ENCODE measurements at places on chromosomes 6 and 20.
A peak's percentile ranks its signal among the peaks of the same experiment; 100 is the strongest.

GRCh38 chr6:112539355-112539754 lies 192.2 kb downstream of the RFPL4B start:
- no peak for DNase-seq

DNA sequence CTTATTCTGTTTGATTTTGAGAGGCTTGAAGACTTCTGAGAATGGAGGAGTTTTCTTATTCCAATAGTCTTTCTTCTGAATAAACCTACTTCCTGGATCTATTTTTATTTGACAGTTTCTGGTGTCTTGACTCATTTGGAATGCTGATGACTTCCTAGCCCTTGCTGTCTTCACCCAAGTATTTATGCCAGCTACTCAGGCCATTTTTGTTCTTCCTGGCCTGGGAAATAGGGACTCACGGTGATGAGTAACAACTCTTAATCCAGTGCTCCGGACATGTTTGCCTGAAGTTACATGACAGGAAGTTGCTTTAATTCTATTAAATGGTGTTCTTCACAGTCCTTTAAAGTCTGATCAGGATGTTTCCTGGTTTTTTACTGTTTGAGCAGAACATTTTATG lies 272.1 kb upstream of the EYS start:
- DNase-seq, result no peak

- no peak for DNase-seq
Measured at GRCh38 chr6:119834418-119834817, 484.9 kb upstream of the MAN1A1 start.

GRCh38 chr6:100182313-100182712 lies 188.3 kb upstream of the MCHR2 start:
- no peak for DNase-seq

DNA sequence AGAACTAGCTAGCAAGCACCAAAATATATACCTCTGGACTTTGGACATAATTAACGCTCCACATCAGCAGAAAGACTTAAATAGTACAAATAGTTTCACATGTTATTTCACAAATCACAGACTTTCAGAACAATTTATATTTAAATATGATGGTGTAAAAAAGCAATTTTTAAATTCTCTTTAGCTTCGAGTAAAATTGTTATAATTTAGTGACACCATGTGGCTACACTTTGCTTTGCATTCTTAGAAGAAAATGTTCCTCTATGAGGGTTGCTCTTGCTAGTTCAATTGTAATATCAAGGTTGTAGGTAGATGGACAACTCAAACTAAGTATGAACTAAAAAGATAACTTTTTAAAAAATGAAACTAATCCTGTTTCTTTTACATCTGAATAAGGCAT lies 69.0 kb downstream of the BTBD9 start:
- peak; percentile 43 for DNase-seq

- DNase-seq, result no peak
Measured at GRCh38 chr6:32943864-32944649, 3.2 kb upstream of the HLA-DMB start.

DNA sequence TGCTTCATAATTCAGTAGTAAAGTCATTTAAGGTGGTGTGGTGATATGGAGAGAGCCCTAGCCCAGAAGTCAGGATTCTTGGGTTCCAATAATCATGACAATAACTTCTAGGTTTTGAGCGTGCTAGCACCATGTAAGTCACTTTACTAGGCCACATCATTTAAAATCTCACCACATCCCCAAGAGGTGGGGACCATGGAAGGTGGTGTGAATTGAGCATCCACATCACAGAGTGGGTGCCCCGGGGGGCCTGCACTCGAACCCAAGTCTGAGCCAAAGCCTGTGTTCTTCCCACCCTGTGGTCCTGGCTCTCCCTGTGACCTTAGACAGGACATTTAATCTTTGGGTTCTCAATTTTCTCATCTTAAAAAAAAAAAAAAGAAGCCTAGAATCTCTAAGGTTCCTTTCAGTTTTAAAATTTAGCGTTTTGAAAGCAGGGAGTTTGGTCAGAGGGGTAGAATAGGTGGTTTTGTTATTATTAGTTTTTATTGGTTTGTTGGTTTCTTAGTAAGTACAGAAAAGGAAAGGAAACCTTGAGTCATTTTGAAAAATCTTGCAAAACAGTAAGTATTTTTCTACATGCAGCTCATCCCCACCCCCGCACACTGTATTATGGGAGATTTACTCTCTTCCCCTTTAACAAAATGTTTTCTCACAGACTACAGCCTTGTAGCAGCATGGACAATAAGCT lies 26.4 kb downstream of the ARMC2 start:
- no peak for DNase-seq

DNA sequence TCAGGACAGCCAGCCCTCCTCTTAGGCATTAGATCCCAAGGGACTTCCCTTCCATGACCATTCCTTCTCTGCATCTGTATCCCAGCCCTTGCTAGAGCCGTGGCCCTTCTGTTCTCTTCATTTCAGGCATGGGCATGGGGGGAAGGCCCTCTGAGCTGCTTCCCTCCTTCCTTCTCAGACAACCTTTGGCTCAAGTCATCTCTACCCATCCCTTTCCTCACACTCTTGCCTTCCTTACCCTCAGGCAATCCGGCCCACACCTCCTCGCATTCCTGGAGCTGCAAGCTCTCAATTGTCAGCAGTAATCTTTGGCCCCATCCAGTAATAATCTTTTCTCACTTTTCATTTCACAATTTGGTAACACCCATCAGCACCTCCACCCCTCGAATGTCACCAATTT lies 426.9 kb upstream of the JARID2 start:
- DNase-seq, result no peak

DNA sequence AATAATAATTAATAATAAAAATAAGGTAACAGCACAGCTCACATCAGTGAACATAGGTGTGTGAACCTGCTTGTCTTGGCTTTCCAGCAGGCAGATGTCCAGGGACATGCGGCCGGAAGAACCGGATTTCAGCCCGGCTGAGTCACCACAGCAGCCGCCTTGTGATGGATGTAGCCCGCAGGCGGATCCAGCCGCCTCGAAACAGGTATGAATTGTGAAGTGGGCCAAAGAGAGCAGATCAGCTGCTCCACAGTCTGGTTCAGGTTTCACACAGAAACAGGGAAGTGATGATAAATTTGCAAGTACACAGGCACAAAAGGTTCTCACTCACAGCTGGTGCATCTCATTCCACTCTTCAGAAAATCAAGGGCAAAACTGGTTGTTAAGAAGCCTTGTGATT lies 55.1 kb downstream of the ID4 start:
- peak; percentile 81 for DNase-seq

GRCh38 chr20:29452186-29452585 lies 1805.3 kb upstream of the DEFB115 start:
- DNase-seq, result no peak

GRCh38 chr6:166911248-166911677 lies 45.1 kb downstream of the RNASET2 start:
- no peak for DNase-seq

DNA sequence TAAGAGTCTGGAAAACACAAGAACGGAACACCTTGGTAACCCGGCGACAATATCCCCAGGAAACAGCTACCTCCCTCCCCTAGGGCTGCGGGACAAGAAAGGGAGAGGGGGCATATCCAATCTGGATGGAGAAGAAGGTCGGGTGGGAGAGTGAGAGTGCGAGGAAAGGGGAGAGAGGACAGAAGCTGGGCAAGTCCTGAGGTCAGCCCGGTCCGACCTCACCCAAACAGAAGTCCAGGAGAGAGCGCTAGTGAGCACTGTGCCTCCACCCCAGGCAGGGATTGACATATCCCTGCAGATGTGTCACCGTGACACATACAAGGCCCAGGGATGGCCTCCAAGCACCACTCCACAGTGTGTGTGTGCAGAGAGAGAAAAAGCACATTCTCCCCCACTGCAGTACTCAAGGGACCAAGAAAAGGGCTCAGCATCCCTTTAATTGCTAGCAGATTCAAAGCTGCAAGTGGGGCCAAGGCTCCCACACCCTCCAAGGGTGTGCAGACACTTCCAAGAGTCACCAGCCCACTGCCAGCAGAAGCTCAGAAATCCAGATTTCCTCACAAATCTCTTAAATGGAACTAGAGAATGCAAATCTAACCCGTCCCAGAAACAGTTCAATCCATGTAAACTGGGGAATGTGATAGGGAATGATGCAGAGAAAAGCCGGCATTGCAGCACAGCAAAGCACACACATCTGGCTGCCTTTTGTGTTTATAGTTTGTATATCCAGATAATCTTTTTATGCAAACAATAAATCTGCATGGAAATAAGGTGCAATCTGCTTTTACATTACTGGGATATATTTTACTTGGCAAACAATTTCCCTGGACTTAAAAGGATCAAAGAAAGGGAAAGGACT lies 3.1 kb downstream of the PXDC1 start:
- DNase-seq, result peak; percentile 30

- no peak for DNase-seq
Measured at GRCh38 chr20:57178582-57179111, 87.8 kb downstream of the BMP7 start.

DNA sequence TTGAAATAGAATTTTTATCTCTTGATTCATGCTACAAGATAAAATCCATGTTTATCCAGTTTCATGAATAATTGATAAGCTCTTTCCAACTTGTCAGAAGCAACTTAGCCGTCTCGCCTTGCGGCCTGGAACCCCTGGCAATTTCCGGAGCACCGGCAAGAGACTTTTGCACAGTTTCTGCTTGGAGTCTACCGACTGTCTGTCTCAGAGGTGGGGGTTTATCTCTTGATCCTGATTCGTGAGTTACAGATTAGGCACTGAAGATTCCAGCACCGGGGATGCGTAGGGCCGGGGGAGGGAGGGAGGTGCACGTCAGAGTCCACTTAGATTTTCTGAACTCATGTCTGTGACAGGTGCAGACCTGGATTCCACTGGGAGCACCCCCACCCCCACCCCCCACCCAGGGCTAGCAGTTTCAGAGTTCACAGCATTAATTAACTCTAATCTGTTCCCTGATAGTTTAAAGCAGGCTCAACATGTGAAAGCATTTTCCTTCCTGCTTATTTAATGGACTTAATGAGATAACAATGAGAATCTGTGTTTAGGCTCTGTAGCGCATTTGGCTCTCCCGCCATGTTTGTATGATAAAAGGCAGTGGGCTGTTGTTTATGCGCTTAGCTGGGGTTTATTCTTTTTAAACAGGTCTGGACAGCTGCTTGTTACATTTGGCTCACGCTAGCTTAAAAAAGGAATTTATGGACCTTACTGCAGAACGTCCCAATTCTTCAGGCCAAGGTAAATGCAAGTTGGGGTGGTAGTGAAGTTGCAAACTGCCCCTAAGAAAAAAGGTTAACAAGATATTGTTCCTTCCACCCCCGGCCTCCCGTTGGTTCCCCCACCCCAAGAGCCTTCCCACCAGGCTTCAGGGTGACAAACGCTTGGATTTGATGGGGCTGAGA lies 8.1 kb upstream of the APCDD1L start:
- DNase-seq, result no peak
